Motor neuron (in vitro differentiated cells): ENCODE measurements at places on chromosomes 1 and 21. TPM values are rescaled to one million over a fixed set of nuclear protein-coding genes. Genes with fewer than 3 reads are reported as not detected.

DNA sequence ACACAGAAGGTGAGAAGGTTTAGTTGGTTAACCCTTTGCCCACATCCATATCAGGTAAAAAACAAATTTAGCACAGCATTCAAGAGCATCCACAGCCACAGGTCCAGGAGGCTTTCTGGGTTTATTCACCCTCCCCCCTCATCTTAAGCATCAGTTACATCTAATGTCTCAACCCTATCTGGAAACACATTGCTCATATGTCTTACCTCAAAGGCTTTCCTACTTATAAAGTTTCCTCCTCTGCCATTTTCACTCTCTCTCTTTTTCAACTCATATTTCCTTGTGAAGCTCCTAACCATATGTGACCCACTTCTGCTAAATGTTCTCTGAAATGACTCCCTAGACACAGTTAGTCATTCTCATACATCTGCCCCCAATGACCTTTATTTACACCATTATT, 47.9 kb upstream of the RUNX1 start:
- ATAC-seq, result no peak

DNA sequence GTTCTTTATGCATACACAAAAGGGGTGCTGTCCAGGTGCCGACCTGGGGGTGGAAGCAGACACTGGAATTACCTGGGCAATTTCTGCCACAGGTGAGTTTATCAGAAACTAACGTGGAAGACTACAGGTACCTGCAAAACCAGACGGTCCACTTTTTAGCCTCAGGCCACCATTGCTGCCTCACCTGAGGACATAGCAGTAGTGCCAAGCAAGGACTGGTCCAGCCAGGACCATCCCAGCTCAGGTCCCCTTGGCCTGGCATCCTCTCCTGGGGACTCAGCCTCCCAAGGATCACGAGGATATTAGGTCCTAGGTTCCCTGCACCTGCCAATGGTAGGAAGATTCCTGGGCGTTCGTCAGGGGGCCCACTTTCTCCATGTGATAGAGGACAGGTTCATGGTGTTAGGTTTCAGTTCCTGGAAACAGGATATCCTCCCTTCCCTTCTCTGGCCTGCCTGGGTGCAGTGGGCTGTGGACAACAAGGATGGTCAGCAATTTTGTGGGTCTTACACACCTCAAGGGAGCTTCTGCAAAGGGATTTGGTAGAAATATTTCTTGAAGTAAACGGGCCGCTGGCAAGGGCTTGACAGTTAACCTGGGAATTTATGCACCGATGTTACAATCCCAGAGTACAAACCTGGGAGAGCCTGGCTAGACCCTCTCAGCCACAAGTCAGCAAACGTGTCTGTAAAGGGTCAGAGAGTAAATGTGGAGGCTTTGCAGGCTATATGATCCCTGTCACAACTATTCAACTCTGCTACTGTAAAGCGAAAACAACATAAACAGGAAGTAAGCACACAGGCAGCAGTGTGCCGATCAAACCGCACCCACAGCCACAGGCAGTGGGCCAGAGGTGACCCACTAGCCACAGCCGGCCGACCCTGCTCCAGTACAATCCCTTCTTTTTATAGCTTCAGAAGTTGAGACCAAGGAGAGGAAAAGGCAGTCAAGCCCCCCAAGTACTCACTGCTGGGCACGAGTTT, 71.4 kb upstream of the RAB4A start:
- no peak for ATAC-seq

GRCh38 chr1:183263886-183264602, 78.0 kb downstream of the LAMC2 start:
- no peak for ATAC-seq

DNA sequence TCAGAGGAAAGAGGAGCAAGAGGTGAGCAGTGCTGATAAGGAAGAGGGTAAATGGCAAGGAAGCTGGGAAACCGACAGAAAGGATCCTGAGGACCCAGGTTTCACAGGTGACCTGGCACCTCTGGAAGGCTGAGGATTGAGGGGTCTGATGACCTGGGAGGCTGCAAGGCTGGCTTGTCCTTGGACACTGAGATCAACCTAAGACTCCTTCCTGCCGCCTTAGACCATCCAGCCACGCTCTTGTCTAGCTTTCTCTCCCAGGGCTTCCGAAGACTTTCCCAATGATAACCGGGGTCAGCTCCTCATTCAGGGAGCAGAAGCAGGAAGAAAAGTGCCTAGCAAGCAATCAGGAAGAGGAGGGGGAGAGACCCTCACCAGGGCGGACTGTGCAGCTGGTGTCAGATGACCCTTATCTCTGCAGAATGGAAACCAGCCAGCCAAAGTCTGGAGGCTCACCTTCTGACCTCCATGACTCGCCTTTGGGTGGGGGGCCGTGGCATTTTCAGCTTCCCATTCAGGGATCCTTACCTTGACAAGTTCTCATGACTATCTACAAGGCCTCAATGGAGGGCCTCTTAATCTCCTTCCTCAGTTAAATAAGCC, 77.7 kb downstream of the CAPZB start:
- no peak for ATAC-seq

DNA sequence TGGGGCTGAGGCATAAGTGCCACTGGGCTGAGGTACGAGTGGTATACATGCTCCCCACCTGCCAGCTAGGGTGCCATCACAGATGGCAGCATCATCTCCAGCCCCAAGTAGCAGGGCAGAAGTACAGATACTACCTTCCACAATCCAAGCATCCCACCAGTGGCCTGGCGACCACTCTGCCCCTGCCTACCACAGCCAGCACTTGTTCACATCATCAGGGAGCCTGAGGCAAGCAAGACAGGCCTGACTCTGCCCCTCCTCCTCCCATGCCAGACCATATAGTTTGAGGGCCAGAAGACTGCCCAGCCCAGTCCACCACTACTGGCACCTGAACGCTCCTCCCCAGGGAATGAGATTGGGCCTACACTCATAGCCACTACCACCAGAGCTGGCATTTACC, 84.6 kb downstream of the SPATA6 start:
- no peak for ATAC-seq

DNA sequence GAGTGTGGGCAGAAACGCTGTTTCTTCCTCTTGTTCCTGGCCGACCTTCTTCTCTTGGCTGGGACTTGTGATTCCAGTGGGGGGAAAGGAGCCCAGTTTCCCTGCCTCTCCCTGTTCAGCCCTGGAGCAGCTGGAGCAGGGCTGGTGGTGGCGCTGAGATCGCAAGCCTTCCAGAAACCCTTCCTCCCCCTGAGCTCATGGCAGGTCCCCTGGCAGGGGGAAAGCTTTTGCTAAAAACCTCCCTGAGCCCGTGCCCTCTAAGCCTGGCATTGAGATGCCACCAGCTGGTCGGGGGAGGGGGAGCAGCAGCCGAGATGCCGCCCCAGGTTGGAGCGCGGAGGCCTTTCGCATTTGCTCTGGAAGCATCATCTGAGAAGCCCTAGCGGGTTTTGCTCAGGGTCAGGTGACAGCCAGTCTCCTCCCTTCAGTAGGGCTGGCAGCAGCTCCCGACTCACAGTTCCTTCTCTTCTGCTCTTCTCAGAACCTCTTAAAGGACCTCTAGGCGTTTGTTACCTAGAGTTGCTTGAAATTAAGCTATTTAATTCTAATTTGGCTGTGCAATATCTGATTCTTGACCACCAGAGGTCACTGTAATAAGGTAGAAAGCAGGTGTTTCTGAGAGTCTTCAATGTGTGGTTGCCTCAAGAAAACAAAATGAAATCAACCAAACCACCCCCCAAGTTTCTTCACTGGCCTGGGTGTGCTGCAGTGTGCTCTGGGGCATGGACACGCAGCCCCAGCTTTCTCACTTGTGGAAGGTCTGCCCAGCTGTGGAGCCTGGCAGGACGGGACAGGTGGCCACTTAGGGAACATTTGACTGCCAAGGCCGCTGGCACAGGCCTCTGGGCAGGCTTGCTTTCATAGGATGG, 257.3 kb downstream of the CAMTA1 start:
- peak; percentile 60 for ATAC-seq

DNA sequence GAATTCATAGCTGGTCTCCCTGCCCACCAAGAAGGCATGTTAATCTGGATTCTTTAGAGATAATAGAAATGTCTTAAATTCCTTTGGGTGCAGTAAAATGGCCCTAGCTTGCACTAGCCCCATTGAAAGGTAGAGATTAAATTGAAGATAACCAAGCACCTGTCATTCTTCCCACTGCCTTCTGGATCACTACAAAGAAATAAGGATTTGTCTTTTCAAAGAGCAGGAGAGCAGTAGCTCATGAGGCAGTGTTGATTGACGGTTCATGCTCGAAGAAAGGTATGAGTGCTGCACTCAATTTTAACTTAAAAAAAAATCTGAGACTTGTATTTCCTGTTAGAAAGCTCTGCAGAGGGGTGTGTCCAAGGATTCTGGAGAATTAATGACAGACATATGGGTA, 74.9 kb upstream of the F3 start:
- ATAC-seq, result peak; percentile 19

DNA sequence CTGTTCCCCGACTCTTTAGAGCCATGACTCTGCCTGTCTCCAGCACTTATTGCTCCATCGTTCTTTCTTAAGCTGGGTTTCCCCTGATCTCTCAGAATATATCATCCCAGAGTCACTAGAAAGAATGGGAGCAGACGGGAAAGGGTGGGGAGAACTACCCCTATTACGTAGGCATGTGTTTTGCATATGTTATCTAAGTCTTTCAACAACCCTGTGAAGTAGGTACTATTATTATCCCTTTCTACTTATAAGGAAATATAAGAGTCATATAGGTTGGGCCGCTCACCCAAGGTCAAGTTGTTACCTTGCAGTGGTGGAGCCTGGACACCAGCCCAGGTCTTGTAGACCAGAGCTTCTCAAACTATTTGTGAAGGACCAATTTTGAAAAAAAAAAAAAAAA, 38.7 kb downstream of the ELF3 start:
- ATAC-seq, result peak; percentile 92

DNA sequence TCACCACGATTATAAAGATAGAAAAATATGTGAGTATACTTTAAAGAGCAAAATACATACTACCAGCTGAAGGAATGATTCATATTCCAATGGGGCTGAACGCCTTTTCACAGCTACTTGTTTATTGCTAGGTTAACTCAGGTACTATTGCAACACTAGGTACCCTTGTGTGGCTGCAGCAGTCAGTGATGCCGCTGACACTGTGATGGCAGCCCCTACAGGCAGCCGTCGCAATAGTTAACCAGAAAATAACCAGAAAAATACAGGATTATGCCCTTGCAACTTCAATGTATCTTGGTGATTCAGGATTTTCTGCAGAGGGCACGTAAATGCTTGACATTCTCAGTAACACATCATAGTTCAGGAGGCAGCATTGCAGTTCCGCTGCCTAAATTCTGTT, 1.6 kb upstream of the MARK1 start:
- ATAC-seq, result no peak

GRCh38 chr1:41409825-41410224, 48.6 kb downstream of the FOXO6 start:
- no peak for ATAC-seq

DNA sequence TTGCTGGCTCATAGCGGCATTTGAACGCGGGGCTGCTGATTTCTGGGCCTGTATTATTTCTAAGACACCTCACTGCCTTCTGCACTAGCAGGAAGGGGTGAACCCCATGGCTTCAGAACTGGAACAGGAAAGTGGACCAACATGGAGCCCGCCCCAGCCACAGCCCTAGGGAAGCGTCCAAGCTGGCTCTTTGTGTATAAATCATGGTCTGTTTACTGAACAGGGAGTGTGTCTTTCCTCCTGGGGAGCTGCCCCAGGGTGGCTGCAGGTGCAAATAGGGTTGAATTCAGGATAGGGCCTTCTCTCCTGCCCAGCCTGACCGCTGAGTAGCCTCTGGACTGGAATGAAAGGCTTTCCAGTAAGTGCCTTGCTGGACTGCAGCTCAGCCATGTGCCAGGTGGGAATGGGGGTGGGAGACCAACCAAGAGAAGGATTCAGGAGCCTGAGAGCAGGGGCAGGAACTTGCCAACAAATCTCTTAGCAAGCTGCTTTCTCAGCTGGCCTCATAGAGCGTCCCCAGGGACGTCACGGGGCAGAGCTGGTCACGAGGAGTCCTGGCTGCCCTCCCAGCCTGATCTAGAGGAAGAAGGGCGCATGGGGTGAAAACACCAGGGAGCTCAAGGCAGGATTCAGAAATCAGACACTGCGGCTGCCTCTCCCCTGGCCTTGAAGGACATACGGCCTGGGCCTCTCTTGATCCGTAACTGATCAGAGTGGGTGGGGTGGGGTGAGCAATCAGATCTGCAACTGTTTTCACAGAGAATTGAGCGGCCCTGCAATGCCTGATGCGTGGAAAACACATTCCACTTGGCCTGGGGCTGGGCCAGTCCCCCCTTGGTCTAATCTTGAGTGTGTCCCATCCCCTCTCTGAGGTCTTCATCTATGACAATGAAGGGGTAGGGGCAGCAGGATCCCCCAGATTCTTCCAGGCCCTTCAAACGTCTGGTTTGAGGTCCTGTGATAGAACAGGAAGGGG, 56.5 kb upstream of the SELENON start:
- peak; percentile 41 for ATAC-seq

DNA sequence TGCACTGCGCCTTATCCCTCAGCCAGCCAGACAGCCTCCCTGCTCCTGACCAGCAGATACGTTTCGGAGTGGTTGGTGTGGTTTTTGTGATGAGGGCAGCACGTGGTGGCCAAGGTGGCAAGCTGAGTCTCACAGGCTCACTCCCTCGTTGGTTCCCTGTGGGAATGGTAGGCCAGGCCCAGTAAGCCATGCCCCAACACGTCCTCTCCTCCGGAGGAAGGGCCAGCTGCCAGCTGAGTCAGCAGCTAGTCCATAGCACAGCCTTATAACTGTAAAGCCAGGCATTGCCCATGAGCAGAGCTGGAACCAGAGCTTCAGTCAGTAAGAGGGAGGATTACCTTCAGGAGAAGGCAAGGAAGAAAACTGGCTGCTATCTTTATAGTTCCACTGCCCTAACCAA, 29.5 kb downstream of the SZRD1 start:
- ATAC-seq, result no peak

ZNF436 gene
- total RNA-seq, result 38.3 and 40.9 TPM in 2 replicates

SPRR4 gene
- total RNA-seq, result 0.29 TPM in 1 of 2 replicates, not detected in the other

YY1AP1 gene
- total RNA-seq, result 40.5 and 44.1 TPM in 2 replicates

SLC25A34 gene
- 0.66 and 1.1 TPM in 2 replicates for total RNA-seq

PLPPR5 gene
- total RNA-seq, result 12.4 and 13.1 TPM in 2 replicates

KCNA3 gene
- 4.0 and 4.2 TPM in 2 replicates for total RNA-seq

EDARADD gene
- 1.7 and 2.2 TPM in 2 replicates for total RNA-seq

PCNX2 gene
- 16.2 and 17.2 TPM in 2 replicates for total RNA-seq
